Daoy (cell line): ENCODE measurements at places on chromosomes 13 and 19. TPM values are rescaled to one million over a fixed set of nuclear protein-coding genes. Genes with fewer than 3 reads are reported as not detected.
A peak's percentile ranks its signal among the peaks of the same experiment; 100 is the strongest.

DNA sequence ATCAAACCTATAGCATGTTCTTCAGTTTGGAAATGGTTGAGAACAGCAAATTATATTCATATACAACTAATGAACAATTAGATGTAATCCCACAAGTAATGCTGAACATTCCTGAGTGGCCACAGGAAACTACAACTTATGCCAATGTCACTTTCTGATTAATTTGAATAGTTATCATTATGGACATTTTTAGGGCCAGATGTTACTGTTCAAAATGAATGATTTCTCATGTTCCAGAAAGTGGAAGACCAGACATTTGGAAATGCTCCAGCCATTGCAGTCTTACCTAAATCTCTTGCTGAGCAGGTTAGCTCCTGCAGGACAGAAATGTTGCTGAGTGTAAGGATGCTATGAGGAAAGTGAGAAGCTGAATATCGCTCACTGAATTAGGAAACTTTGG lies 819.8 kb downstream of the PCDH9 start:
- DNase-seq = no peak

DNA sequence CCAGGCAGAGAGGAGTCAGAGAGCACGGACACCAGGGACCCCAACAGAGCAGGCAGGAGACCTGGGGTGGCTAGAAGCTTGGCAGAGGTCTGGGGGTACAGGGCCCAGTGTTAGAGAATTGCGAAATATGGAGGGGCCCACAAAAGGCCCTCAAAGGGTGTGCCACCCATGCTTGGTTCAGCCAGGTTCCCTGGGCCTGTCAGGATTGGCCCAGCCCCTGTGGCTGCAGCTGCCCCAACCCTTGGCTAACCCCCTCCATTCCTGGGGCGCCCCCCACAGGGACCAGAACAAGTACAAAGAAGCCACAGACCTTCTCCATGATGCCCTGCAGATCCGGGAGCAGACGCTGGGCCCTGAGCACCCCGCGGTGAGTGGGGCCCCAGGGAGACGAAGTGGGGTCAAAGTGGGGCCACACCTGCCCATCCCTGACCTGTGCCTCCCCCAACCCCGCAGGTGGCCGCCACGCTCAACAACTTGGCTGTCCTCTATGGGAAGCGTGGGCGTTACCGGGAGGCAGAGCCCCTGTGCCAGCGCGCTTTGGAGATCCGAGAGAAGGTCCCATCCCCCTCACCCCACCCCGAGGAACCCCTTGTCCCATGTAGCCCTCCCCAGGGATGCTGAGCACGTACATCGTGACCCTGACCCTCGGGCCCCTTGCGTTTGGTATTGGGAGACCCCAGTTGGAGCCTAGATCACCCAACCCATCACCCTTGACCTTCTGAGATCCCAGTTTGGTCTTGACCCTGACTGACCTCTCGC lies 8.0 kb downstream of the KLC3 start:
- no peak for DNase-seq

- no peak for DNase-seq
Measured at GRCh38 chr13:64453831-64454230, 2776.3 kb downstream of the PCDH9 start.

GRCh38 chr19:30150626-30151025 lies 208.6 kb downstream of the URI1 start:
- DNase-seq = peak; percentile 72

GRCh38 chr13:111922086-111922485 lies 144.9 kb upstream of the SOX1 start:
- DNase-seq = no peak

- DNase-seq = no peak
Measured at GRCh38 chr13:62294244-62294643, 878.6 kb upstream of the PCDH20 start.

DNA sequence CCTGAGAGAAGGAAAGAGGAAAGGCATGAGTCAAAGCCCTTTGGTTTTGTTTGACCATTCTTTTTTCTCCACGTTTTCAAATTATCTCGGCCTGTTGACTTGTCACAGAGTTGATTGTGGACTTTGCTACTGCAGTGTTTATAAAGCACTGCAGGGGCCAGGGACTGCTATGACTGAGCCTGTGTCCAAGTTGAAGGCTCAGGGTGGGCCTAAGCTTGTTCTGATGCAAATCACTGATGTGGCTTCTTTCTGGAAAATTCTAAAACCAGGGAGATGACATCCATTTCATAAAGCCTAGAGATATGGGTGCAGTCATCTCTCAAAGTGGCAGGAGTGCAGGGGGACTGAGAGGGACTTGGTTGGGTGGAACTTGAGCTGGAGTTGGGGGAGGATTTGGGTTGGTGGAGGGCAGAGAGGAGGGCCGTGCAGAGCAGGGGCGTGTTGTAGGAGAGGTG lies 1.2 kb upstream of the CXCL17 start:
- no peak for DNase-seq

GRCh38 chr13:40986101-40986856 lies 32.8 kb downstream of the ELF1 start:
- DNase-seq = no peak

DNA sequence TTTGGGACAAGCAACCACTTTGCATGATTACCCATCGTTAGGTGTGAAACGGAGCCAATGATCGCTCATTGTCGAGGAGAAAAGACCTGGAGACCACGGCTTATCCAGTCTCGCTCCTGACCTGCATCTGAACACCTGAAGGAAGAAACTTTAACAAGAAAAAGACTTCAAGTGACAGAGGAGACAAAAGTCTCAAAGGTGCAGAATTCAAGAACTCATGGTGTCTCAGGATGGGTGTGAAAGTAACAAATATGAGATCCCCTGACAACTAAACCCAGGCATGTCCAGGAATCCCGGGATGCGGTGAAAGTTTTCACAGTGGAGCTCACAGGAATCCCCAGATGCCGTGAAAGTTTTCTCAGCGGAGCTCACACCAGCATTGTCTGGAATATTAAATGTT lies 6.3 kb upstream of the ATP11A start:
- no peak for DNase-seq

GRCh38 chr13:51924756-51925544 lies 63.2 kb downstream of the CCDC70 start:
- DNase-seq = no peak

DNA sequence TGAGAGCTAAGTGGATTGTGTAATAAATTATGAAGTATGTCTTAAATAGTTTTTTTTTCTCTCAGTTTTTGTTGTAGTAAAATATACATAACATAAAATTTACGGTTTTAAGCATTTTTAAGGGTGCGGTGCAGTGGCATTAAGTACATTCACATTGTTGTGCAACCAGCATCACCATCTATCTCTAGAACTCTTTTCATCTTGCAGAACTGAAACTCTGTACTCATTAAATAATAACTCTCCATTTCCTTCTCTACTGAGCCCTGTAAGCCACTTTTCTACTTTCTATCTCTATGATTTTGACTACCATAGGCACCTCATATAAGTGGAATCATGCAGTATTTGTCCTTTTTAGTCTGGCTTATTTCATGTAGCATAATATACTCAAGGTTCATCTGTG lies 87.1 kb downstream of the GJA3 start:
- DNase-seq = no peak

GRCh38 chr19:10142701-10143375 lies 23.1 kb upstream of the EIF3G start:
- no peak for DNase-seq

GRCh38 chr13:80400865-80401426 lies 60.0 kb upstream of the SPRY2 start:
- DNase-seq = no peak

DNA sequence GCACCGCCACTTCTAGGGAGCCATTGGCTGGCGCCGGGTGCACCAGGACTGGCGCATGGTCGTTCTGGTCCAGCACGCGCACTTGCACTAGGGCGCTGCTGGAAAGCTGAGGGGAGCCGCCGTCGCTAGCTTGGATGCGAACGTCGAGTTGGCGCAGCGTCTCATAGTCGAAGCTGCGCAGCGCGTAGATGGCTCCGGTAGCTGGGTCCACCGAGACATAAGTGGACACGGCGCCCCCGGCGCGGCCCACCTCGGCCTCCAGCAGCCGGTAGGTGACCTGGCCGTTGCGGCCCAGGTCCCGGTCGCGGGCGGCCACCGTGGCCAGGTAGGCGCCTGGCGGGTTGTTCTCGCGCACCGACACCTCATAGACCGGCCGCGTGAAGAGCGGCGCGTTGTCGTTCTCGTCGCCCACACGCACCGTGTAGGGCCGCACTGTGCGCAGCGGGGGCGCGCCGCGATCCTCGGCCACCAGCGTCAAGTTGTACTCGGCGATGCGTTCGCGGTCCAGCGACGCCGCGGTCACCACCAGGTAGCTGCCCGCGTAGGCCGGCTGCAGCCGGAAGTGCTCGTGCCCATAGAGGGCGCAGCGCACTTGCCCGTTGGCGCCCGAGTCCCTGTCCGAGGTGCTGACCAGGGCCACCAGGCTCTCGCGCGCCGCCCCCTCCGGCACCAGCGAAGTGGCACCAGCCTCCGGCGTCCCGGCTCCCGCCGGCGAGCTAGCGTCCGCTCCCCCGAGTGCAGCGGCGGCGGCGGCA lies 1.7 kb downstream of the PCDH8 start:
- DNase-seq = peak; percentile 52

DNA sequence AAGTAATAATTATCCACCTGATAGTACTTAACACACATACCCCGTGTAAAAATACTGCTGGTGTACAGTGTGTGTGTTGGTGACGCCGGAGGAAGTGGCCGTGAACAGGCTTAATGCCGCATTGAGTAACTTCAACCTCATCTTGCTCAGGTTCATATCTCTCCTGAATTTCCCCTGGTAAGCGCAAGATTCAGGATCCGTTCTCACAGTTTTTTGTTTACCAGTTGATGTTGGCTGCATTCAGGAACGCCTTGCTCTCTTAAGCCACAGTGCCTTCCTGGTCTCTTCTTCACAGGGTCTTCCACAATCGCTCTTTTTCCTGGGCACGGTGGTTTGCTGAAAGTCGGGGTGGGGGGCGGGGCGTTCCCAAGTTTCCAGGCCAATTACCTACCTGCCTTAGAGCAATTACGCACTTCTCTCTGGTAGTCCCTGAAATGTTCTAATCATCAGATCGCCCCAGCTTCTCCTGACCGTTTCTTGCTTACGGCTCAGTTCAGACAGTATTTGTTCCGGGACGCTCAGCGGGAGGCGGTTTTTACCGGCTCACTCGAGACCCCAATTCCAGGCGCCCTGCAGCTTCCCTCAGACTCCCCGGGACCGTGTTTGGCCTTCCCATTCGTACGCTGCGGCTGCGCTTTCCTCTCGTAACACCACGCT lies 706 bp upstream of the DNAJC3 start:
- DNase-seq = peak; percentile 34

- DNase-seq = no peak
Measured at GRCh38 chr13:26186995-26187394, 35.1 kb downstream of the RNF6 start.

GRCh38 chr13:93283255-93283654 lies 56.6 kb downstream of the GPC6 start:
- no peak for DNase-seq

GRCh38 chr19:43694553-43694952 lies 21.3 kb upstream of the IRGC start:
- DNase-seq = no peak

GRCh38 chr13:106796280-106797047 lies 228.5 kb upstream of the ARGLU1 start:
- DNase-seq = no peak

GRCh38 chr13:24225930-24226329 lies 65.4 kb downstream of the SPATA13 start:
- DNase-seq = no peak

GRCh38 chr13:110625771-110626321 lies 10.5 kb downstream of the NAXD start:
- DNase-seq = no peak

GRCh38 chr13:25180775-25181537 lies 8.9 kb upstream of the AMER2 start:
- no peak for DNase-seq

- DNase-seq = no peak
Measured at GRCh38 chr13:97250560-97250959, 28.4 kb downstream of the MBNL2 start.

- no peak for DNase-seq
Measured at GRCh38 chr13:39960191-39960590, 304.7 kb downstream of the COG6 start.

DNA sequence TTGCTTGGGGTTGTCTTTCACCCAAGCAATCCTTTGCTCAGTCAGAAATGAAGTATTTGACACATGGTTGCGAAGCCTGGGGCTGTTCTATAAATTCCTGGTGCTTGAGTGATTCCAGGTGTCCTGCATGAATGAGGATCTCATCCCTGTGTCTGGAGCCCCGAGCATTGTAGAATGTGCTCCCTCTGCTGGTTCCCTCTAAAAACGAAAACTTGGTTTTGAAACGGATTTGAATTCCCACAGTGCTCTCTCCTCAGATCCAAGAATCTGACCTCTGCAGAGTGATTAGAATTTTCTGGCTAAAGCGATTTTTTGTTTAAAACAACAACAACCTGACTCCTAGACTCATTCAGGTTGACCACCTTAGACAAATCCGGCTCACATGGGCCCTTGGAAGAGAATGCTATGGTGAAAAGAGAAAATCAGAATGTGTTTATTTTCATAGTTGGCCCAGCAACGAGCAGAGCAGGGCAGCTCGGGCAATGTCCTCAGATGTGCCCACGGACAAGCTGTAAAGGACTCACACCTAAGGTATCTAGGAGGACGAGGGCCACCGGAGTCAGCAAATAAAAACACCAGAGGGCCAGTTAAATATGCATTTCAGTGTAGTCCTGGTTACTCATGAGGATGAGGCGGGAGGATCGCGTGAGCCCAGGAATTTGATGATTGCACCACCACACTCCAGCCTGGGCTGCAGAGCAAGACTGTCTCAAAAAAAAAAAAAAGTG lies 8.7 kb upstream of the ATP12A start:
- peak; percentile 60 for DNase-seq

DNA sequence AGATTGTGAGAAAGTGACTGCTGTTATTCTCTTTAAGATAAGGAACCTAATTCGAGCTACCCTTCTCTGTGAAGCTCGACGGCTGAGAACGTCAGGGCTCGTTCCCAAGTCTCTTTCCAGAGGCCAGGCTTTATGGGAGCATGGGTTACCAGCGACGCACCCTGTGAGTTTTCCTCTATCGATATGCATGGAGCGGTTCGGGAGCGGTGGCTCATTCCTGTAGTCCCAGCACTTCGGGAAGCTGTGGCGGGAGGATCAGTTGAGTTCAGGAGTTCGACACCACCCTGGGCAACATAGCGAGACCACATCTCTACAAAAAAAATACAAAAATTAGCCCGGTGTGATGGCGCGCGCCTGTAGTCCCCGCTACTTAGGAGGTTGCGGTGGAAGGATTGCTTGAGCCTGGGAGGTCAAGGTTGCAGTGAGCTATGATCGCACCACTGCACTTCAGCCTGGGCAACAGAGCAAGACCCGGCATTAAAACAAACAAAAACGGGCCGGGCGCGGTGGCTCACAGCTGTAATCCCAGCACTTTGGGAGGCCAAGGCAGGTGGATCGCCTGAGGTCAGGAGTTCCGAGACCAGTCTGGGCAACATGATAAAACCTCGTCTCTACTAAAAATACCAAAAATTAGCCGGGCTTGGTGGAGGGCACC lies 681 bp upstream of the ZNF606 start:
- DNase-seq = no peak

GRCh38 chr13:112254900-112255299 lies 121.3 kb upstream of the SPACA7 start:
- DNase-seq = no peak

The KIR2DL3 gene
- not detected in 2 replicates for total RNA-seq

The ARRDC2 gene
- 25.6 and 35.7 TPM in 2 replicates for total RNA-seq

The NXNL1 gene
- not detected in 2 replicates for total RNA-seq

The ZNF627 gene
- 15.4 and 23.0 TPM in 2 replicates for total RNA-seq

The TLE6 gene
- 0.69 and 12.3 TPM in 2 replicates for total RNA-seq
